ENCODE measurements at places on chromosomes 16 and 17.

GRCh38 chr17:64500487-64500859, 3.6 kb upstream of the POLG2 start:
- DNase-seq: no peak

- no peak for DNase-seq
Observed at GRCh38 chr17:33451221-33451620, 158.1 kb upstream of the ASIC2 start.

DNA sequence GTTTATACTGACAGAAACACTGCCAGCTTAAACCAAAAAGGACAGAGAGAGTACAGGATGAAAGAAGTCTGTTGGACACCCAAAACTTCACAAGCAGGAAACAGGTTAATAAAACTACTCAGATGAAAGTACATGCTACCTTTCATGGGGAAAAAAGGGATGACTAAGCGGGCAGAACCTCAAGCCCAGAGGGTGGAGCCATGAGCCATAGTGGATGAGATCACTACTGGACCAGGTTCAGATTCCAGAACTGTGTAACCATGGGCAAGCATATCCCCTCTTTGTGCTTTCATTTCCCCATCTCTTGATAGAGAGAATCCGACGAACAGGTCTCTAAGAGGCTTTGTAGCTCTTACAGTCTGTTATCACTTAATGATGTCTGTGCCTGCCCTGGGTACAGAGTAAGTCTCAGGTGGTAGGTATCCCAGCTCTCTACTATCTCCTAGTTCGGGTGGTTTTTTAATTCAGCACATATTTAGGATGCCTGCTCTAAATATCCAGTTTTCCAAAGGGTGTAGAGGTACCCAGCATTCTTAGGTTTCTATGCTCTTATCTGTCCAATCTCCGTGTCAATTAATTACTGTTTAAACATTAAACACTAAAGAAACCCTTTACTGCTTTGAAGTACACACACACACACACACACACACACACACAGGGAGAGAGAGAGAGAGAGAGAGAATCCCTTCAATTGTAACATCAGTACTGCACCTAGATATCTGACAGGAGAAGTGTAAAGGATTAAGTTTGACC, 206.7 kb downstream of the ZNF423 start:
- DNase-seq: no peak

- DNase-seq: no peak
Observed at GRCh38 chr17:82470065-82470464, 11.5 kb downstream of the NARF start.

DNA sequence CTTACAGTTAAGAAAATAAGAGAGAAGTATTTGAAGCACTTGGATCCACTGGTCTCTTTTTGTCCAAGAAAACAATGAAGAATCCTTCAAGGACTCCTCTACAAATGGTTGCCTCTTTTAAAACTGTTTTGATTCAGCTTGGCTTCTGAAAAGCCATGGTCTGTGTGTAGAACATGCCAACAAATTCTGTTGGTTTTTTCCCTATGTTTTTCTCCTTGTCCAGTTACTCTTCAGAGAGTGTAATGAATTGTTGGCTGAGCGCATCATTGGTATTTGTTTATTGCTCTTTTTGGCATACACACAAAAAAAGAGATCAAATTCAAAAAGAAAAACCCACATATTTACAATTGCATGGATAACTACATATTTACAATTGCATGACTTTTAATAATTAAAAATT, at the start of gene ABCA10:
Gene ABCA10, minus strand, starts transcription at position 249 of the 400 bp plus-strand sequence. CDS start 3,466 bp downstream, outside the sequence.
- DNase-seq: no peak

GRCh38 chr17:1126801-1127550, 52.8 kb downstream of the ABR start:
- no peak for DNase-seq

DNA sequence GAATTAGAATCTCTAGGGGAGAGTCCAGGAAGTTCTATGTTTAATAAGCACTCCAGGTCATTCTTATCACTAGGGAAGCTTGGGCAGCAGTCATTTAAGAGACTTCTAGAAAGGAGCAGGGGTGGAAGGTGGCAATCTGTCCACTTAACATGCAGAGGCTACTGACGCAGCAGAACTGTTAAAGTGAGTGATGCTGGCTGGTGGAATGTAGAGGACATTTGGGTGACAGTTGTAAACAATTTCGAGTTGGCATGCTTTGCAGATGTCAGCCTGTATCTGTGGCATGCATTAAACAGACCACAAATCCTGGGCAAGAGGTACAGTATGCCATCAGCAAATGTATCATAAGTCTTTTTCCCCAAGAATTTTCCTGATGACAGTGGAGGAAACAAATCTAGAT, 40.5 kb upstream of the HS3ST3A1 start:
- DNase-seq: no peak

DNA sequence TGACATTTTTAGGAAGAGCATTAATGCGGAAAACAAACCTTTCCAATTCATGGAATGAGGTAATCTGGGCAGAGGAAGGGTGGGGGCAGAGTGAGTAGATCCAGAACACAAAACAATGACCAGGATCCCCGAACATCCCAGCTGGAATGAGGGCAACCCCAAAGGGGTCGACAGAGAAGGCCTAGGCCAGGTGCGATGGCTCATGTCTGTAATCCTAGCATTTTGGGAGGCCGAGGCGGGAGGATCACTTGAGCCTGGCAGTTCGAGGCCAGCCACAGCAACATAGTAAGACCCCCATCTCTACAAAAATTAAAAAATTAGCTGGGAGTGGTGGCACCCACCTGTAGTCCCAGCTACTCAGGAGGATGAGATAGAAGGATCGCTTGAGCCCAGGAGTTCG, 64.7 kb downstream of the ZFHX3 start:
- no peak for DNase-seq

- DNase-seq: no peak
Observed at GRCh38 chr17:49452201-49452600, 37.5 kb upstream of the PHB1 start.

DNA sequence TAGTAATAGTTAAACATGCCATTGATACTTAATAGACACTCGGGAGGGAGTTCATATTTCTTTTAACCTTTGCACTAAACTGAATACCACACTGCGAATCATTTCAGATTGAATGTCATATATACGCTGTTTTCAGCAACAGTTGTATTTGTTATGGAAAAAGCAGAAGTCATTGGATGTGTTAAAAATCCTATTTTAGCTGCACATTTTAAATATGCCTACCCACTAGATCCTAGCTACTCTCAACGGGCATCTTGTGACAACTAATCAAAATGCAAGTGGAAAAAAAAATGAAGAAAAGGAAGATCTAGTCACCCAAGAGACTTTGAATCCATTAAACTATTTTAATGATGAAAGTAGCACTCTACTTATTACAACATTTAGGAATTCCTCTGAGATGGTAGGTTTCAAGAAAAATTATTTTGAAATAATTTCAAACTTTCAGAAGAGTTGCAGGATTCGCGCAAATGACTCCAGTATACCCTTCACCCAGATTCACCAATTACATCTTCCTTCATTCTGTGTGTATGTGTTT, 51.4 kb upstream of the MNT start:
- no peak for DNase-seq

DNA sequence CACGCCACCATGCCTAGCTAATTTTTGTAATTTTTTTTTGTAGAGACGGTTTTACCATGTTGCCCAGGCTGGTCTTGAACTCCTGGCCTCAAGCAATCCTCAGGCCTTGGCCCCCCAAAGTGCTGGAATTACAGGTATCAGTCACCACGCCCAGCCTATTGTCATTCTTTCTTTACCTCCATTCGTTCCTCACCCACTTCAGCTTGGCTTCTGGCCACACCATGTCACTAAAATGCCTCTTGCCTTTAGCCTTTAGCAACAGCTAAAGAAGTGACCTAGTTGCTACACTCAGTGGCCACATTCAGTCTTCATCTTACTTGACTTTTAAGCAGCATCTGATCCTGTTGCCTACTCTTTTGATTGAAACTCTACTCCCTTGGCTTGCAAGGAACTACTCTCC, 3.6 kb upstream of the LRRC75A start:
- DNase-seq: no peak

DNA sequence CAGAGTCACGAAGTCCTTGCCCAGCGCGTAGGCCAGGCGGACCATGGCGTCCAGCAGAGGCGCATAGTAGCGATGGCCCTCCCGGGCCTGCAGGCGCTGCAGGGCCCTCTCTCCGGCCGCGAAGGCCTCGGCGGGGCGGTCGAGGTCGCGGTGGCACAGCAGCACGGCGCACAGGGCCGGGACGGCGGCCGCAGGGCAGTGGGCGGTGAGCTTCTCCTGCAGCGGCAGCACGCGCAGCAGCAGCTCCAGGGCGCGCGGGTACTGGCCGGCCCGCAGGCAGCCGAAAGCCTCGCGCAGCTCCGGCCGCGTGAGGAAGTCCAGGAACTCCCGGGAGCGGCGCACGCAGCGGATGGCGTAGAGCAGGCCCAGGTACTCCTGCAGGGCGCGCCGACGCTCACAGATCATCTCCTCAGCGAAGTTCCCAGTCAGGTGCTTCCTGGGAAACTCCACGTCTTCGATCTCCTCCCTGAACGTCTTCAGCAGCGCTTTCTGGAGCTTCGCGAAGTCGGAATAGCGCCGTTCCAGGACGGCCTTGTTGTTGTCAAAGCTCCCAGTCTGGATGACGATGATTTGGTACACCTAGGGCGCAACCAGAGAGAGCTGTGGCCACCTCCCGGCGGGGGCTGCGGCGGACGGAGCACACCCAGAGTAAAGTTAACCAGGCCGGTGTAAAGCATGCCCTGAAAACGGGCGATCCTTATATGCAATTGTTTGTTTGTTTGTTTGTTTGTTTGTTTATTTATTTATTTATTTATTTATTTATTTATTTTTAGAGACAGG, 7.4 kb downstream of the SNX20 start:
- DNase-seq: no peak

- no peak for DNase-seq
Observed at GRCh38 chr16:56355221-56355620, 70.1 kb downstream of the AMFR start.

DNA sequence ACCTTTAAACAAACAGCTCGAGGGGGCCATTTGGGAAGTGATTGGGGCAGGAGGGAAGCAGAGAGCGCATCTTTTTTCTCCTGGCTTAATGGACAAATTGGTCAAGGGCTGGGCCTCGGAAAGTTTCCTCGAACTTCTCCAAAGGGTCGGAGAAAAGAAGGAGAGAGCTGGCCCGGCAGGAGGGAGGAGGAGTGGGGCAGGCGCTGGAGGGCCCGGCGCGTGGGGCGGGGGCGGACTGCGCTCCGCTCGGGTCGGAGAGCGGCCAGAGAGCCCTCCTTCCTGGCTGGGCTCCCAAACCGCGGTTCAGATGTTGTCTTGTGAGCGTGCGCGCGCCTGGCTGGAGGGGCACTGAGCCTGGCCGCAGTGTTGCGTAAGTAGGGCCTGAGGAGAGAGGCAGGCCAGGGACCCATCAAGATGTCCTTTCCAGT, 1.2 kb downstream of the MMP2 start:
- DNase-seq: no peak

DNA sequence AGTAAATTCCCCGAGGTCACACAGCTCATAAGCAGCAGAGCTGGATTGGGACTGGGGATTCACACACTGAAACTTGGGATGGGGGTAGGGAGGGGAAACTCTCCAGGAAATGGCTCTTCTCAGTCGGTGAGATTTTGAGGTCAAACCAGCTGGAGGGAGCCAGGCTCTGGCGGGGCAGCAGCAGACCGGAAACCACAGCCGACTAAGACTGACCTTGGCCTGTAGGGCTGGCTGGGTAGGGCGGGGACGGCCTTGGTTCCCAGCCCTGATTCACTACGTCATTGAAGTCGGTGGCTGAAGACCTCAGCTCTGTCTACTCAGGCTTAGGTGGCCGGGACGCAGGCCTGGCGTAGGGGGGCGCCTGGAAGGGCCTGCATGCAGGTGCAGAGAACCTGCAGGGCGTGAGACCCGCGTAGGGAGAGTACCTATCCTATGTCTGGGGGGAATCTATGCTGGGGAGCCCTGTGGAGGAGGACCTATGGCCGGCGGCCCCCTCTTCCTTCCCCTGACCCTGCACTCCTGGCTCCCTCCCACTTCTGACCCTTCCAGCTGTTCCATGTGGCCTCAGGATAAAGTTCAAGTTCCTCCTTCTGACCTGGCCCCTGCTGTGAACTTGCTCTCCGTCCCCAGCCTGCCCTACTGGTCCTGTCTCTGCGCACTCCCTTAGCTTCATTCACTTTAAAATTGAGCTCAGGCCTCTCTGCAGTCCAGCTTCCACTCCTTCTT, 11.9 kb upstream of the SLC4A1 start:
- no peak for DNase-seq

GRCh38 chr17:29116804-29117753, 63.1 kb downstream of the MYO18A start:
- DNase-seq: no peak

DNA sequence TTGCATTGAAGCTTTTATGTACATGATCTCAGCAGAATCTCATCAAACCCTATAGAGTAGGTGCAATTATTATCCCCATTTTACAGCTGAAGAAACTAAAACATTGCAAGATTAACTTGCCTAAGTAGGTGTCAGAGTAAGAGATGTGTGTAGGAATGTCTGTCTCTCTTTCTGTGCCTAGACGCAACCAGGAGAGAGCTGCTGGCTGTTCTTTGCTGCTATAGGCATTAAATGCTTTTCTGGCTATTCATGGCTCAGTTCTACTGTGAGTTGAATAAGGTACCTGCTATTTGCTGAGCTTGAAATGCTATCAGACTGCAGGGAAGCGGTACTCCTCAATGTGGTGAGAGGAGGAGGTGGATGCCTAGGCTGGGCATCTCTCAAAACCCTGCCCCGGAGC, 17.0 kb downstream of the IRX5 start:
- DNase-seq: no peak

- DNase-seq: no peak
Observed at GRCh38 chr17:12085076-12085949, 64.6 kb downstream of the MAP2K4 start.

DNA sequence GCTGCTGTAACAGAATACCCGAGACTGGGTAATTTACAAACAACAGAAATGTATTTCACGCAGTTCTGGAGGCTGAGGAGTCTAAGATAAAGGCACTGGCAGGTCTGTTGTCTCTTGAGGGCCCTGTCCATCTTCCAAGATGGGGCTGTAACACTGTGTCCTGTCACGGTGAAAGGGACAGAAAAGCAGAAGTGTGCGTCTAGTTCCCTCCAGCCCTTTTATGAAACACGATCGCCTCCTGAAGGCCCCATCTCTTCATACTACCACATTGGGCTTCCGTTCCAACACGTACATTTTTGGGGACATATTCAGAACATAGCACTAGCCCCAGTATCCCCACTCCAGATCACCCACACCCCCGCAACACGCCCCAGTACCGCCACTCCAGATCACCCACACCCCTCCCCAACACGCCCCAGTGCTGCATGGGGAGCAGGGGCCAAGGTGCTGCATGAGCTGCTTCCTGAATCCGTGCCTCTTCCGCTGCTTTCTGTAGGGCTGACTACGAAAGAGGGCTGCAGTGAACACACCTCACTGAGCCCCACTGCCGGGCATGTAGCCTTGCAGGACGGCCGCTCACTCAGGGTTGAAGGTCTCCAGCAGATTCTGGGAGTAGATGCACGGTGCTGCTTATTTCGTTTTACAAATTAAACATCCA, 91.9 kb downstream of the RPTOR start:
- DNase-seq: no peak

All from NCI-H187 treated with DMSO at 0.1 percent for 48 hours (cell line).